Left lobe of liver (tissue), 2 donors: ENCODE measurements at places on chromosomes 4 and X. TPM values are rescaled to one million over a fixed set of nuclear protein-coding genes. Genes with fewer than 3 reads are reported as not detected.

The TLR2 gene
- 5.0 TPM for total RNA-seq

DNA sequence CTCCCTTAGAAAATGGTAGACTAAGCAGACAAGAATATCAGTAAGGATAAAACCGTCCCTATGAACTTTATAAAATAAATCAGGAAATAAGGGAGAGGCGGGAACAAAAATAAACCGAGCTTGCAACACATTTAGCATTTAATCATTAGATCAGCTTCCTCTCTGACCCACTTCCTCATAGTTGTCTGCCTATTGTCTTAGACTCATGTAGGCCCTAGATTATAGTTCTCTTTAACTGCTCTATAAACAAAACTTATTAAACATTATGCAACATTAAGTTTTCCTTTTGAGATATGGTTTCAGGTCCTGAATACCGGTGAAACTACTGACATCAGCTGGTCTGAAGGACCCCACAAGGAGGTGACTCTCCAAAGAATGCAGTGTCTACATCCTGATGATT lies 15.8 kb upstream of the SRD5A3 start:
- DNase-seq: no peak

DNA sequence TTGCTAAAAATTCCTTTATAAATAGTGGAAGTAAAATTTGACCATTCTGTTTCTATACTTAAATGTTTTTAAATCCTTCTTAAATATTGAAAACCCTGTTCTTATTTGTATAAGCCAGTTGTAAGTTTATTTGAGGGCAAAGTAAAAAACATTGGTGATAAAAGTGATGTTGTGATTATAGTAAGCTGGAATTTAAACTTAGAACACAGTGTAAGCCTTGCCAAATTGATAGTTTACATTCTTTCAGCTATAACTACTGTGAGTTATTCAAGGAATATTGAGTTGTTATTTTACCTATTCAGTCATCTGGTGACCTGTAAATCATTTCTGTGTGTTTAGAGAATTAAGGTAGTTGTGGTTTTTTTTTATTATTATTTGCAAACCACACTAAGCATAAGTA lies 9.6 kb downstream of the YY2 start:
- DNase-seq: no peak

DNA sequence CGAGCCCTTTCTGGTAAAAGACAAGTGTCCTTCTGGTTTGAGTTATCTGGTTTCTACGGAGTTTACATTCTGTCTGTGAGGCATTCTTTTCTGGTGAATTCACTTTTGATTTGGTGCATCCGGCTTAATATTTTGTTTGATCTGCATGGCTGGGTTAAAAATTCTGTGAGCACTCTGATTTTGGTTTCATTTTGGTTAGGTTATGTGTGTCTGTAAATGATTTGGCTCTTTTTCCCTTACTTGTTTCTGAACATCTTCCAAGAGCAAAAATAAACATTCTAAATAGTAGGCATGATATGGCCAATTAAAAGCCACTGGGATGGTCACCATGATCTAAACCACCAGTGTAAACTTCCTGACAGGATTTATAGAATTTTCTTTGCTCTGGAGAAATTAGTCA lies 85.7 kb upstream of the PTPN13 start:
- no peak for DNase-seq

GRCh38 chrX:12315526-12315925 lies 177.3 kb downstream of the FRMPD4 start:
- DNase-seq: no peak

- no peak for DNase-seq
Measured at GRCh38 chr4:101853691-101854090, 63.2 kb downstream of the BANK1 start.

- DNase-seq: no peak
Measured at GRCh38 chr4:132395561-132395960, 753.5 kb upstream of the PCDH10 start.

- DNase-seq: no peak
Measured at GRCh38 chrX:110049096-110049495, 46.2 kb downstream of the TMEM164 start.

DNA sequence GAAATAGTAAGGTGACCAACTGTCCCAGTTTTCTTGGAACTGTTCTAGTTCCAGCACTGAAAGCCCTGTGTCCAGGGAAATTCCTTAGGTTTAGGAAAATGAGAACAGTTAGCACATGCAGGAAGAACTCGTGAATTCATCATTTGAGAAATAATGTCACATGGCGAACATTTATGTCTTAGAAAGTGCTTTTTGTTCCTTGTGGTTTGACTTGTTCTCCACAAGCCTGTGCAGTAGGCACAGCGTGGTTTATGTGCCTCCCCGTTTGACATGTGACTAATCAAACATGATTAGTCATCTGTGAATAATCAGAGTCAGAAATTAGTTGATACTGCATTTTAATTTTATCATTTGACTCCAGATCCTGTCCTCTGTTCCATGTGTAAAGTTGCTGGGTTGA lies 556.0 kb upstream of the CPEB2 start:
- DNase-seq: no peak

GRCh38 chr4:26884486-26884988 lies 23.9 kb downstream of the STIM2 start:
- no peak for DNase-seq

The CD38 gene
- total RNA-seq: 4.6 TPM

The SPANXC gene
- total RNA-seq: not detected

DNA sequence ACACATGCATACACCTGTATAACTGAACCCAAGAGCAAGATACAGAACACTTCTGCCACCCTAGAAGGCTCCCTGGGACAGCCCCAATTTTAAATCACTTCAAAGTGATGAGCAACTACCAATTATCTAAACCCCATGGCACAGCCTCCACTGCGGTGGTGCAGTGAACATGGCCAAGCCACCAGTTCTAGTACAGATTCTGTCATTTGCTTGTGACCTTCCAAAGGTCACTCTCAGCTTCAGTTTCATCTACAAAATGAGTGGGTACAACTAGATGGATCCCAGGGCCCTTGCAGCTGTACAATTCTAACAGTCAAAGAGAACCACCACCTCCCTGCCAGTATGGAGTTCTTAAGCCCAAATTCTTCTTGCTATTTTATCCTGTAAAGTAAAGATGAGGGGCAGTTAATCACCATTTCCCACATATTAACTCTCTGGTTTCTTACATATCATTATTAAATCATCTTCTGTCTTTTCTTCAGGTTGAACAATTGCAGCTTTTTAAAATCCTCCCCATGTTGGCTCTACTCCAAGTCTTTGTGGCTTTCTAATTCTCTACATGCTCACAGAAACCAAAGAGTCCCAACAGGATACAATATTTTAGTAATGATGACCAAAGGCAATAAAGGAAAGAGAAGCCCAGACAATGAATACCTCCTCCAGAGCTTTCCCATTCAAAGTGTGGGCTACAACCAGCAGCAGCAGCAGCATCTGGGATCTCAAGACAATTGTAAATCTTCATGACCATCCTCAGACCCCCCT lies 39.0 kb upstream of the GPM6B start:
- no peak for DNase-seq

DNA sequence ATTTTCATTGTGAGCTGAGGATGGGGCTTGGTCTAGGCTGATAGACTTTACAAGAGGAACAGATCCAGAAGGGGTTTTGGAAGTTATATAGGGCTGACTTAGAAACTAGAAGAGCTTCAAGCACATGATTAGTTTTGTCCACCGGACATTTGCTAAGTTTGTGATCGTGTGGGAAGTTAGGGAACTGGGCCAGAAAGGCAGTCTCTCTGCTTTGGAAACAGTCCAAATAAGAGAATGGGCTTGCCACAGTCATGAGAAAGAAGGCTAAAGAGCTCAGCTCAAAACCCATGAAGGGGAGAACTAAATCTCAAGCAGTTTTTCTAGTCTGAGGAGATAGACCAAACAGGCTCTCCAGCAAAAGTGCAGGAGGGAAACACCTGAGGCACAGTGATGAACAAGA lies 67.8 kb downstream of the ZNF674 start:
- no peak for DNase-seq

GRCh38 chrX:115632455-115632854 lies 71.5 kb downstream of the PLS3 start:
- DNase-seq: no peak
